ENCODE measurements at places on chromosomes 7 and 10. TPM values are rescaled to one million over a fixed set of nuclear protein-coding genes. Genes with fewer than 3 reads are reported as not detected.

- peak; percentile 58 for DNase-seq
Measured at GRCh38 chr7:464454-465401, 54.9 kb downstream of the PDGFA start.

DNA sequence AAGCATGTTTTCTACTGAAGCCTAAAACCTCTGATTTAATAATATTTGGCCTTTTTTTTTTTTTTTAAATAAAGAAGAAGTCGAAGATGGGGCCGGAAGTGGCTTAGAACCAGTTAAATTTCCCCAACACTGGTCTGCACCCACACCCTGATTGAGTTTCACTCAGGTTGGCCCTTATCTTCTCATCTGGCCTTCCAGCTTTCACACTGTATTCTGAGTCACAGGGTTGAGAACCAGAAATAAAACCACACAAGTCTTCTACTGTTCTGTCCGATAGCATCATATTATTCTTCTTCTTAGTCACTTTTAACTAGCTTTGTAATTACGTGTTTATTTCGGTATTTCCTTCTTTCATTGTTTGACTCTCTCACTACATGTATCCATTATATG is 9.9 kb downstream of the ZNF365 start:
- no peak for DNase-seq

GRCh38 chr7:155945670-155946325 is 133.5 kb upstream of the SHH start:
- no peak for DNase-seq

DNA sequence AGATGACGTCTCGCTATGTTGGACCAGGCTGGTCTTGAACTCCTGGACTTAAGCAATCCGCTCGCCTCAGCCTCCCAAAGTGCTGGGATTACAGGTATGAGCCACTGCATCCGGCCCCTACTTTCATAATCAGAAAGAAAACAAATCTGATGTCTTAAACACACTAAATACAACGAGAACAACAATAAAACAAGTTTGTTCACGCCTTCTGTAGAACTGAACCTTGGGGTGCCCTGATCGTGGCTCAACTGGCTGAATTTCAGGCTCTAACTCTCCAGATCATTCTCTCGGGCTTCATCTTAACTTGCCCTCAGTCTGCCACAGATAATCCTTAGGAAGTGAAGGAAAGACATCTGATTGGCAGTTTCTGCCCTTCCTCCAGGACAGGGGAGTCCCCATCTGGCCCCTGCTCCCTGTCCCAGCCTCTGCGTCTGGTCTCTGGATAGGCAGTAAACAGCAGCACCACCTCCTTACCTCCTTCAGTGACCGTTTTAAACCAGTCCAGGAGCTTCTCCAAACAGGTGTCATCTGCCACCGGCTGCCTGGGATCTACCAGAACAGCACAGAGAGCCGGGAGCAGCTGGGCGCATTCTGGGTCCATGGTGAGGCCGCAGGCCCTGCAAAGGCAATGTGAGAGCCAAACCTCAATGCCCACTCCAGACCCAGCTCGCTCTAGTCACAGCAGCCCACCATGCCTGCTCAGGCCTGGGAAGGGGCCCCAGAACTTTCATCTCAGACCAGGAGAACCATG is 1.3 kb downstream of the BRAT1 start:
- DNase-seq = no peak

DNA sequence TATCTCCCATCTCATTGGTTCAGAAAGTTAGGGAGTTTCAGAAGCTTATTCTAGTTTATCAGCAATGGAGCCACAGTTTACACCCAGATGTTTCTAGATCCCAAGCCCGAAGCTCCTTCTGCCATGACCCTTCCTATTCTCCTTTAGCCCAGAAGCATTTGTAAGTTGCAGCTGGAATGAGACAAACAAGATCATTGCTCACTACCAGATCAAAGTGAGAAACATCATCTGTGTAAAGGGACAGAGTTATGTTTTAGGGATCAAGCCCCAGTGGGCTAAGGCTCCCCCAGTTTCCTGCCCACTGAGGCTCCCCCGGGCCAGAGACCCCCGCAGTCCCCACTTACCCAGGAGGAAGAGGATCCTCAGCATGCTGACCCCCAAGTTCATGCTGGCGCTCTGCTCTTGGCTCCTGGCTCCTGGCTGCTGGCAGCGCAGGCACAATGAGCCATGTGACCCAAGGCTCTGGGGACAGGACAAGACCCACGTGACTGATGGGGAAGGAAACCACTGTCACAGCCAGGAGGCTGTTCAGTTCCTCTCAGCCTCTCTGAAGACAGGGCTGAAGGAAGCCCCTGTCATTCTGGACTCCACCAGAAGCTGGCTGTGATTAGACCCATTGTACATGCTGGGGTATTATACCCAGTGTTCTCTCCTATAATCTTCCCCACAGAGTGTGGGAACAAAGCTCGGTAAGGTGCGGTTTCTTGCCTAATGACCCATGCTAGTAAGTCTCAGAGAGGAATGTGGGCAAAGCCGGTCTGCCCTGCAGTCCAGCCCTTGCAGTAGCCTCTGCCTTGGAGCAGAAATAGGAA is at the start of gene TMEM273:
Gene TMEM273, minus strand, starts transcription at position 442 of the 812 bp plus-strand sequence. Its CDS starts 55 bp downstream, at position 387.
- no peak for DNase-seq

GRCh38 chr10:86827639-86828038 is 71.2 kb downstream of the BMPR1A start:
- no peak for DNase-seq

DNA sequence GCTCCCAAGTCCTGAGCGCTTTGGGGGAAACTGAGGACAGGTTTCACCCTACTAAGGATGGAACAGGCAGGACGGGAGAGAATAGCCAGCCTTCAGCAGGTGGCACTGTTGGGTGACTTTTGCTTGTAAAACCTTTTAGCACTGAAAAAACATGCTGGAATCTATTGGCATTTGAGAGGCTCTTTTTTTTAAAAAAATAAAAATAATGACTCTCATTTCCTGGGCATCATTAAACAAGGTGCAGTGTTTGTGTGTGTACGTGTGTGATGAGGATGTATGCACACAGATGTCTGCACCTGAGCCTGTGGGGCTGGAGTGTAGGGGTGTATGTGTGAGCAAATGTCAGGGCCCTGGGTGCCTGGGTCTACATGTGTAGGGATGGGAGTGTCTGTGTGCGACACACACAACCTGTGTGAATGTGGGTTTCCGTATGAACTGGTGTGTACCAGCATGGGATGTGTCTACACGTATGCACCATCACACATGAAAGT is 177.9 kb downstream of the RPS24 start:
- DNase-seq = no peak

DNA sequence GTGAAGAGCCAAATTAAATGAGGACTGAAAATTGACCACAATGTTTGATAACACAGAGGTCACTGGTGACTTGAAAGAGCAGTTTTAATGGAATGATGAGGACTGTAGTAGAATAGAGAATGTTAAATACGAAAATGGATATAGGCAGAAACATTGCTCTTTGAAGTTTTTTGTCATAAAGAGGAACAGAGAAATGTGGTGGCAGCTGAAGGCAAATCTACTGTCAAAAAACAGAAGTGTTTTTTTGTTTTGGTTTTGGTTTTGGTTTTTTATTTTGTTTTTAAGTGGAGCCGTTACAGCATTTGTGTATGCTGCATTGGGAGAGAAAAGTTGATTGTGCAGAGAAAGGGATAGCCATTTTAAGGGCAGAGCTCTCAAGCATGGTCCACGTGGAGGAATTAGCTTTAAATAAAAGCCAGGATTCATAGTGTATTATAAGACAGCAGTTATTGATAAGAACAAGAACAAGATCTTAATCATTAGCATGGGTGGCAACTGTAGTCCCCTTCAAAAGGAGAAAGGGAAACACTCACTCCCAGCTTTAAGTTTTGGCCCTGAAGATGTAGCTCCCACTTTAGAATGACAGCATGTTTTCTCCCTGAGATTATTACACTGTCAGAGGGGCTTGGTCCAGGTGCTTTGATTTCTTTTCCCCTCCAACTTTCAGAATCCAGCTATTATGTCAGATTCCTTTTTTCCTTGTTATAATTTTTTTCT is 156.7 kb upstream of the BET1 start:
- no peak for DNase-seq

GRCh38 chr10:97718659-97719142 is 5.2 kb downstream of the MARVELD1 start:
- DNase-seq = no peak

GRCh38 chr10:46524472-46525176 is 31.8 kb downstream of the GPRIN2 start:
- DNase-seq = peak; percentile 19

GRCh38 chr10:95837356-95837776 is 70.4 kb upstream of the CC2D2B start:
- DNase-seq = no peak

DNA sequence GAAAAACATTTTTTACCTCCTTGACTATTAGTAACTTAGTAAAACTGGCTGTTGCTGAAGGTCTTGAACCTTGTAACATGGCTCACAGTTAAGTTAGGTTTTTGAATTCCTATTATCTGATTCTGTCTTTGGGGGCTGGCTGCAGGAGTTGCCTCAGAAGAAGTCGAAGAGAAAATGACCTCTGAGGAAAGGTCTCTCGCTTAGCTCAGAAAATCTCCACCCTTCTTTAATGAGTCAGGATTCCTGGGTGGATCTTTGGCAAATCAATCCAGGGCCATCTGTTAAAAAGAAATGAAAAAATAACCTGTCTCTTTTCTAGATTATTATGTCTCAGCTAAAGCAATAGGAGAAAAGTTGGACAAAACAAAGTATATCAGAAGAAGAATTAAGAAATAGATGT is 267.8 kb upstream of the SEMA3C start:
- no peak for DNase-seq

- no peak for DNase-seq
Measured at GRCh38 chr10:26697922-26698608, 564 bp downstream of the PDSS1 start.

- DNase-seq = no peak
Measured at GRCh38 chr7:8232999-8233847, 28.7 kb downstream of the ICA1 start.

DNA sequence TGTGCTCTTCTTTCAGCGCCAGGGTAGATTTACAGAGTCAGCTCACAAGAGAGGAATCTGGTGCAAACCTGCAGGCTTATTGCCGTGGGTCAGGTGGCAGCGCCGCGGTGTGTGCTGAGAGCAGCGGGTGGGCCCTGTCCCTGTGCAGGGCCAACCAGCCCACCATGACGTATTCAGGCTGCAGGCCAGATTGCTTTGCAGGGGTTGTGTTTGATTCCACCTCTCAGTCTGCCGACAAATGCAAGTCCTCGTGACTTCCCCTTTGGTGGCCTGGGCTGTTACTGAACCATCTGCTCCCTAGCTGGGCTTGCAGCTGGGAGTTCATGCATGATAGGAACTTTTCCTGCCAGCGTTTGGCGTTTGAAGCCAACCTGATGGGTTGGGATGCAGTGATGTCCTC is 66.7 kb upstream of the LEP start:
- DNase-seq = no peak

The CALHM1 gene
- not detected for total RNA-seq

The LRRTM3 gene
- total RNA-seq = 4.6 TPM

The FAM200A gene
- total RNA-seq = 8.0 TPM

The TMEM120A gene
- total RNA-seq = 21.2 TPM

The SEMA4G gene
- total RNA-seq = 22.2 TPM

The LRIT1 gene
- not detected for total RNA-seq

All from mesothelial cell of epicardium (in vitro differentiated cells).